ENCODE measurements at places on chromosomes 6 and 20.

DNA sequence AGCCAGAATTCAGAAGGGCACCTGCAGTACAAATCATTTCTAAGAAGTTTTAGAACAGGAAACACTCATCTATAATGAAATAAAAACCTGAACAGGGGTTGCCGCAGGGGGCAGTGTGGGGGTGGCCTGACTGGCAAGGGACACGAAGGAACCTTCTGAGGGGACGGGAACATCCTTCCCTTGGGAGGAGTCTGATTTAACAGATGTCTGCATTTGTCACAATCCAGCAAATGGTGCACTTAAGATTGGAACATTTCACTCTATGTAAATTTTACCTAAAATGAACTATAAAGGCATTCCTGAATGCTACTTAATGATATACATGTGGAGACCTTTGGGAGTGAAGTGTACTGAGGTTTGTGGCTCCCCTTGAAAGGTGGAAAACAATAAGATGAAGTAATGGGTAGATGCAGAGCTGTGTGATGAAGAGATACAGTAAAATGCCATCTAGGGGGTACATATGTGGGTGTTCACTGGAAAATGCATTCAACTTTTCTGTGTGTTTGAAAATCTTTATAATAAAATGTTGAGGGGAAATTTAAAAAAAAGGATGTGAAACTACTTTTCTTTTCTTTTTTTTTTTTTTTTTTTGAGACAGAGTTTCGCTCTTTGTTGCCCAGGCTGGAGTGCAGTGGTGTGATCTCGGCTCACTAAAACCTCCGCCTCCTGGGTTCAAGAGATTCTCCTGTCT, 89.5 kb downstream of the SNX5 start:
- DNase-seq = no peak

- peak; percentile 83 for DNase-seq
Measured at GRCh38 chr6:53651205-53651763, 14.3 kb downstream of the KLHL31 start.

DNA sequence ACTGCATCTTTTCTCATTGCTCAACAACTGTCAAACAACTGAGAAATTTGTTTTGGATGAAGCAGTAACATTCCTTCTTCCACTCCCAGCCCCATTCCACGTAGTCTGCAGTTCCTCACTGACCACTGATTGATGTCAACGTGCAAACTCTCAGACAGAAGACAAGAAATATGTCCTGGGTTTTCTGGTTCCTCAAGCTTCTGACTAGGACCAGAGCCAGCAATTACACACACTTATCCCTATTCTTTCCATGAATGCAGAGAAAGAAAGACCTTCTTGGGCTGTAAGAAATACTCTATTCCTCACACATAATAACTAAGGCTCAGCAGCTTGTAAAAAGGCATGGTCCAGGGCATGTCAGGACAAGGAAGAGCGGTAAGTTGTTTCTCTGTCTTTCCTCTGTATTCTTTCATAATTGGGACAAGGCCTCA, 790.1 kb upstream of the SLC35B3 start:
- no peak for DNase-seq

GRCh38 chr6:125587666-125588632, 161.5 kb upstream of the HEY2 start:
- peak; percentile 49 for DNase-seq

DNA sequence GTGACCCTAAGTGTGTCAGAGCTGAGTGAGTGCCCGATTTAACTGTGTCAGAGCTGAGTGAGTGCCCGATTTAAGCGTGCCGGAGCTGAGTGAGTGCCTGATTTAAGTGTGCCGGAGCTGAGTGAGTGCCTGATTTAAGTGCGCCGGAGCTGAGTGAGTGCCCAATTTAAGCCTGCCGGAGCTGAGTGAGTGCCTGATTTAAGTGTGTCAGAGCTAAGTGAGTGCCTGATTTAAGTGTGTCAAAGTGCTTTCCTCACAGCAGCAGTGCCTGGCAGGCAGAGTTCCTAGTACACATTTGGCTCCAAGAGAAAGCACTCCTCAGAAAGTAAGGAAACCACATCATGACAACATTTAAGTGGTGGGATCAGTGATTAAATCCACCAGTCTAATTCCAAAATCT, 13.2 kb downstream of the SERAC1 start:
- DNase-seq = no peak

DNA sequence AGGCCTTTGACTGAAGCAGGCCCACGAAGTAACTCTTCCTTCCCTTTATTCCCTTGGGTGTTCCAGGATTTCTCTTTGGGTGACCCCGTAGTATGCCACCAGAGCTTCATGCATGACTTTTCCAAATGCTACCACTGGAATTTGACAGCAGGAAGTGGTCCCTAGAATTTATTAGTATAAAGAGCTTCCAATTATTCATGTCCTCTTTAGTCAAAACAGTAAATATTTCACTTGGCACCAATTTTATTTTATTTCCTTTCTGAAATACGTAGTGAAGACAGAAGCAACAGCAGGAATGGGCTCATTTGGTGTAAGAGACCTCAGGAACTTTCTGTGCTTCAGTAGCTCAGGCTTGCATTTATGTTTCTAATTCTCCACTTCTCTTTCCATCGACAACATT, 151.3 kb downstream of the LCA5 start:
- DNase-seq = no peak

DNA sequence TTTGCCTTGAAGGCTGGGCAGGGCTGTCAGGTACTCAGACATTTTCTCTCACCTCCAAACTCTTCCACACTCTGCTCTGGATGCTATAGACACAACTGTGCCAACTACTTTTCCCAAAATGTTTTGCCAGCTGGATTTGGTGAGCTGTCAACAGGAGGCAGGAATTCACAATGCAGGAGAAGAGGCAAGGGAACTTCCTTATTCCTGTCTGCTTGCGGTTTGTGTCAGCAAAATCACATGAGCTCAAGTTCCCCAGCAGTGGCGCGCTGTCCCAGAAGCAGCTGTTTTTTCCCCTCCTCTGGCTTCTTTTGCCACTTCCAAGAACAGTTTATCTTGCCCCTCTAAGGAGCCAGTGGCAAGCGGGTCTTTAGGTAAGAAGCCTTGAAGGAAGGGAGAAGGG, 608.2 kb downstream of the PRKN start:
- DNase-seq = no peak

DNA sequence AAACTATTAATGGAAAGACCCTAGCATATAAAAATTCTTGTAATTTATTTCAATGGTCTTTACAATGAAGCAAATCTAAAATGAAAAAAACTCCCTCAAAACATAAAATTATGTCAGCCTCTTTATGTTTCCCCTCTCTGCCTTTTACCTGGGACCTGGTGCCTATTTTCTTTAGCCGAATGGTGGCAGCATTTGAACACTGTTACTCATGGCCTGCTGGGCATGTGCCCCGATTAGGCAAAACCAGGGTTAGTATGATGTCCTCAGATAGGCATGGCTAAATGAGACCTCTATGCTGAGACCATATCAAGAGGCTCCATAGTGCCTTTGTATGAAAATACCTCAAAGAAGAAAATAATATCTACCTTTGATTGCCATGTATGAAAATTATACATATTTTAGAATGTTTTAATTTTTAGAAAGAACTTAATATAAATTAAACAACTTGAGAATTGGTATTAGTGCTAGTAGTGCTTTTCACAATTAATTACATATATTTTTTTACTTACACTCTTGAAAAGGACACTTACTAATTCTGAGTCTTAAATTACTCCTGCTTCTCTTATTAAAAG, 22.5 kb upstream of the C6orf58 start:
- DNase-seq = peak; percentile 71

- no peak for DNase-seq
Measured at GRCh38 chr6:43375693-43376092, 6.2 kb upstream of the ZNF318 start.

DNA sequence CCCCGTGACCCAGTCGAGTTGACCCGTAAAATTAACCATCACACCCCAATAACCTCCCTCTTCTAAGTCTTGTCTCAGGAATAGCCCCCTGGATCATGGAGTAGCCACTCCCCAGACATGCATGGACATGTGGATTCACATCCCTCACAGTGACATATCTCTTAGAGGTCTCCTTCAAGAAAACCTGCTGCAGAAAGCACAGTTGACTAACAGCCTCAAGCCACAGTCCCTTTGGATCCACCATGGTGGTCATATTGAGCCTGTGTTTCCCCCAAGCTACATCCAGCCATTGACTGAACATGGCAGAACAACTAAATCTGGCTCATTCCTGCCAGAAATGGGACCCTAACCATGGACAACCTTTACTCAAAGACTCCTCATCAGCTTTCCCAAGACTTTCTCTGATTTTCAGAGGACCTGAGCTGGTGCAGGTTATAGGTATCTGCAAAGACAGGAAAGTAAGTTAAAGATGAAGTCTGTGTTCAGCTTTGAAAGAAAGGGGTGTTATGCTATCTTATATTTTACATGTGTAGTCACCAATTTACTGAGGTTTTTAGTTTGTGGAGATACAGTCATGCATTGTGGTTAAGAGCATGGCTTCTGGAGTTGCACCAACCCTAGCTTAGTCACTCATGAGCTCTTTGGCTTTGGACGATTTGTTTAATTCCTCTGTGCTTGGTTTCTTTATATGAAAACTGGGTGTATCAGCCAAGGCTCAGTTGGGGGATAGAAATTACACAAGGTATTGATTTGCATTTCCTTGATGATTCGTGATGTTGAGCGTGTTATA, 219.1 kb downstream of the MYLK4 start:
- peak; percentile 28 for DNase-seq

DNA sequence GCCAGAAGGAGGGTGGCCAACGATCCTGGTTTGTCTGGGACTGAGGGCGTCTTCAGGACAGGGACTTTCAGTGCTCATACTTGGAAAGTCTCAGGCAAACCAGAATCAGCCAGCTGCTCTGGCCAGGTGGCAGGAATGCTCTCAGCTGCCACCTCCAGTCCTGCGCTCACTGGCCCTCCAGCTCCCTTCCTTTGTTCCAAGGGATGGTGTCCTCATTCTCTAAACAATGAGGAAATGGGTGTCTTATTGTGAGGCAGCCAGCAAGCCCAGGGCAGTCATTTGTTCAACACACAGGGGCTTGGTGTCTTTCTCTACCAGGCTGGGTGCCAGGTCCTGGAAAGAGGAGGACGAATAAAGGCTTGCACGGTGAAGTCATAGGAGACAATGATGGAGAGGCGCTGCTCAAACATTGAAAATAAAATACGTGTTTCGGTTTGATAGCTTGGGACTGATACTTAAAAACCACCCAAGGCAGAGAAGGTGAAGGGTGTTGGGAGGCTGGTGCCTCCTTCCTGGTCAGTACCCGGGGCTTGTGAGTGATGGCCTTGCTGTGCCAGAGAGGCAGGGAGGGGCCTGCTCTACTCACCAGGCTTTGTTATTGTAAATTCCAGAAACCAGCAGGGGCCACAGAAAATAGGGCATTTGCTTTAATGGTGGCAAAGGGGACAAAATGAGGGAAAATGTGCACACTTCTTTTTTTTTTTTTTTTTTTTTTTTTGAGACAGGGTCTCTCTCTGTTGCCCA, 11.3 kb upstream of the TMEM181 start:
- no peak for DNase-seq

- no peak for DNase-seq
Measured at GRCh38 chr6:170244721-170245474, 46.0 kb downstream of the DLL1 start.

GRCh38 chr6:39289490-39289889, 24.7 kb downstream of the KCNK17 start:
- peak; percentile 52 for DNase-seq

DNA sequence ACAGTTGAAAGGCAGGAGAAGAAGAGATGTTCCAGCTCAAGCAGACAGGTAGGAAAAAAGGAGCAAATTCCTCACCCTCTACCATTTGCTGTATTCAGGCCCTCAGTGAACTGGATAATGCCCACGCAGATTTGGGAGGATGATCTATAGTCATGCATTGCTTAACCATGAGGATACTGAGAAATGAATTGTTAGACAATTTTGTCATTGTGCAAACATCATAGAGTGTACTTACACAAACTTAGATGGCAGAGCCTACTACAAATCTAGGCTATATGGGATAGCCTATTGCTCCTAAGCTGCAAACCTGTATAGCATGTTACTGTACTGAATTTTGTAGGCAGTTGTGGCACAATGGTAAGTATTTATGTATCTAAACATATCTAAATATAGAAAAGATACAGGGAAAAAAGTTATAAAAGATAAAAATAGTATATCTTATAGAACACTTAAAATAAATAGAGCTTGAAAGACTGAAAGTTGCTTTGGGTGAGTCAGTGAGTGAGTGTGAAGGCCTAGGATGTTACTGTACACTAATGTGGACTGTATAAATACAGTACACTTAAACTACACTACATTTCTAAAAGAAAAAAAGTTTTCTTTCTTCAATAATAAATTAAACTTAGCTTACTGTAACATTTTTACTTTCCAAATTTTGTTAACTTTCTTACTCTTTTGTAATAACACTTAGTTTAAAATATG, 672.3 kb downstream of the UTRN start:
- DNase-seq = no peak

DNA sequence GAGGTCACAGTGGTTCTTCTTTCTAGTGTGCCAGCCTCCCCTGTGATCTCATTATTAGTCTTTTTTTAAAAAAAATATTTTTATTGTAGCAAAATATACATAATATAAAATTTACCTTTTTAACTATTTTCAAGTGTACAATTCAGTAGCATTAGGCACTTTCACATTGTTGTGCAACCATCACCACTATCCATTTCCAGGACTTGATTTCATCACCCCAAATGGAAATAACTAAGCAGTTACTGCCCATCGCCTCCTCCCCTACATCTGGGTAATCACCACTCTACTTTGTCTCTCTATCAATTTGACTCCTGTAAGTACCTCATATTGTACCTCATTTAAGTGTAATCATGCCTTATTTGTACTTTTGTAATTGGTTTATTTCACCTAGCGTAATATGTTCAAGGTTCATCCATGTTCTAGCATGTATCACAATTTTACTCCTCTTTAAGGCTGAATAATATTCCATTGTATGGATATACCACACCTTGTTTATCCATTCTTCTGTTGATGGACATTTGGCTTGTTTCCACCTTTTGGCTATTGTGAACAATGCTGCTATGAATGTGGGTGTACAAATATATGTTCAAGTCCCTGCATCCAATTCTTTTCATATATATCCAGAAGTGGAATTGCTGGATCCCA, 68.6 kb upstream of the FYN start:
- no peak for DNase-seq

DNA sequence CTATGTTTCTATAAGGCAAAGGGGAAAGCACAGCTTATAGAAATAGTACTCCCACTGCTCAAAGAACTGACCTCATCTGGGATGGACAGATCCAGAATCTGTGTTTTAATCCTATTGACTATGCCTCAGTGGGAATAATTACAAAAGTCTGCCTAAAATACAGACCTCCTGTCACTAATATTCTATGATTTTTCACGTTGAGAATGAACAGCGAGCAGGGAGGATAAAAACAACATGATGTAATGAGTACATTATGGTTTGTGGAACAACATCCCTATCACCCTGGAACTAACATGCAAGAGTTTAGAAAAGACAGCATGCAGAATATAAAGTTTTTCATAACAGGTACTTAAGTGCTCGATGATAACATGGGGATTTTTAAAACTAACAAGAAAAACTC, 53.9 kb downstream of the EPHA7 start:
- no peak for DNase-seq
